ENCODE measurements at places on chromosomes 12 and 14.

DNA sequence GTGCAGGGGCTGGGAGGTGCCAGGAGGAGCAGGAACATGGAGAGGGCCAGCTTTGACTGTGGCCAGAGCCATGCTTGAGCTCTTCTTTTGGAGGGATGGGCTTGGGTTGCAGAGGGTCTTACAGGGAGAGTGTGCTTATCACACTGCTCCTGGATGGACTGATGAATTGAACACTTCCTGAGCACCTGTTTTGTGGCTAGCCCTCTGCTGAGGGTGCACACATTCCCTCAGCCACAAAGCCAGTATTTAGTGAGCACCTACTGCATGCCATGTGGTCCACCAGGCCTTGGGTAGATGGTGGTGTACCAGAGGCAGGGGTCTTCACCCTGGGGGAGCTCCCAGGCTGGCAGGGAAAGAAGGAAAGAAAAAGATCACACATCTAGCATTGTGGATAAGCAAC lies 118.9 kb downstream of the SLC25A47 start:
- DNase-seq = no peak

GRCh38 chr12:106645465-106646330 lies 62.9 kb downstream of the RFX4 start:
- DNase-seq = no peak

GRCh38 chr12:116325336-116325664 lies 47.8 kb upstream of the MED13L start:
- no peak for DNase-seq

DNA sequence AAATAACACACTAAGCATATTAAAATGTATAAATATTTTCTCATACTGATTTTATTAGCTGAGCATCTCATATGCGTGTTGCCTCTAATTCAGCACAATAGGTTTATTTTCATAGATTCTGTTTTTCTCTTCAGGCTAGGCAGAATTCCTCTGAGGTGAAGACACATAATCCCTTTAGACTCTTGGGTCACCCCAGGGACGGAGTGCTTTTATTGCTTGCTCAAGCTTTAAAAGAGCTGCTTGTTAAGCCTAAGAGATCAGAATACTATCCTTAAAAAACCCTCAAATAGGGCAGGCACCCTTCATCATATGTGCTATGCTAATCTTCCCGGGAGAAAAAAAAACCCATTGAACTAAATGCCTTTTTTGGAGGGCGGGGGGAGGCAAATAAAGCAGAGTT lies 390.1 kb downstream of the KCNH5 start:
- DNase-seq = no peak

GRCh38 chr12:6688543-6688998 lies 604 bp downstream of the ZNF384 start:
- DNase-seq = peak; percentile 19

DNA sequence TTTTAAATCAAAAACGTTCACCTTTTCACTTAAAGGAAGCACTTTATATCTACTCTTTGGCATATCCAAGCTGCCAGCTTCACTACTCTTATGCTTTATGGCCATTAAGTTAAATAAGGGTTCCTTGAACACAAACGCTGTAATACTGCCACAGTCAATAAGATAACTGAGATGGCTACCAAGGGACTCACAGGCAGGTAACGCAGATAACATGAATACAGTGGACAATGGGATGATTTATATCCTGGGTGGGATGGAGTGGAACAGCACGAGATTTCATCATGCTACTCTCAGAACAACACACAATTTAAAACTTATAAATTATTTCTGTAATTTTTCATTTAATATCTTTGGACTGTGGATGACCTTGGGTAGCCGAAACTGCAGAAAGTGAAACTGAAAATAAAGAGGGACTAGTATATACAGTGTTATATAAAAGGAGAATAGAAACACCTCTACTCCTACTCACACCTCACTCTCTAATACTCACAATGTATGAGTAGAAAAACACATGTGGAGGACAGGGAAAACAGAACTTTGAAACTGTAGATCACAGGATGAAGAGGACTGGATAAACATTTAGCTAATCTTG lies 367.3 kb downstream of the C12orf50 start:
- DNase-seq = no peak

- DNase-seq = no peak
Measured at GRCh38 chr12:101915841-101916240, 38.5 kb downstream of the DRAM1 start.

DNA sequence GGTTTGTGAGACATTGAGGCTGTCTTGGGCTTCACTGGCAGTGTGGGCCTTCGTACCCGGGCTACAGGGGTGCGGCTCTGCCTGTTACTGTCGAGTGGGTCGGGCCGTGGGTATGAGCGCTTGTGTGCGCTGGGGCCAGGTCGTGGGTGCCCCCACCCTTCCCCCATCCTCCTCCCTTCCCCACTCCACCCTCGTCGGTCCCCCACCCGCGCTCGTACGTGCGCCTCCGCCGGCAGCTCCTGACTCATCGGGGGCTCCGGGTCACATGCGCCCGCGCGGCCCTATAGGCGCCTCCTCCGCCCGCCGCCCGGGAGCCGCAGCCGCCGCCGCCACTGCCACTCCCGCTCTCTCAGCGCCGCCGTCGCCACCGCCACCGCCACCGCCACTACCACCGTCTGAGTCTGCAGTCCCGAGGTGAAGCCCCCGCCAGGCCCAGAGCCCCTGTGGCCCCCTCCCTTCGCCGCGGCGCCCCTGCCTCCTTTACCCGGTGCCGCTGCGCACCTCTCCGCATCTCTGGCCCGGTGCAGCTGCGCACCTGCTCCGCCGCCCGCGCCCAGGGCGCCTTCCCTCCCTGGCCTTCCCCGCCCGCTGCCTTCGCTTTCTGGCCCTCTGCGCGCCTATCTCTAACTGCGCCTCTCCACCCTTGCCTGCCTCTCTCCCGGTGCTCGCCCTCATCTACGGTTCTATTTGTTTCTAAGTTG lies at the start of gene ENO2:
Gene ENO2 (plus strand): TSS at position 335 of the 701 bp plus-strand sequence. CDS start 1,253 bp downstream, outside the sequence.
- peak; percentile 76 for DNase-seq

DNA sequence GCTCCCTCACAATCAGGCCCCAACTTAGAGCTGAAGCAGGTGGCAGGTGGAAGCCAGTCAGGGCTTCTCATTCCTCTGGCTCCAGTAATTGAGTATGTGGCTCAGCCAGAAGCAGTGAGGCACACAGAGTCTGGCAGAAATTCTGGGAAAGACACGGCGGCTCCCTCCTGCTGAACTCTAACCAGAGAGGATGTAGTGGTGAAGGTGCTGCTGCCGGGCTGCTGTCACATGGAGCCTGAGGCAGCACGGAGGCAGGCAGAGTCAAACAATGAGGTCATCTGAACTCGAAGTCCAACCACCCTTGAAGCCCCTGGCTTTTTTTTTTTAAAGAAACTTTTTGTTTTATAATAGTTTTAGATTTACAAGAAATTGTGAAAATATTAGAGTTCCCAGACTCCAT lies 33.4 kb upstream of the SMOC1 start:
- DNase-seq = no peak

DNA sequence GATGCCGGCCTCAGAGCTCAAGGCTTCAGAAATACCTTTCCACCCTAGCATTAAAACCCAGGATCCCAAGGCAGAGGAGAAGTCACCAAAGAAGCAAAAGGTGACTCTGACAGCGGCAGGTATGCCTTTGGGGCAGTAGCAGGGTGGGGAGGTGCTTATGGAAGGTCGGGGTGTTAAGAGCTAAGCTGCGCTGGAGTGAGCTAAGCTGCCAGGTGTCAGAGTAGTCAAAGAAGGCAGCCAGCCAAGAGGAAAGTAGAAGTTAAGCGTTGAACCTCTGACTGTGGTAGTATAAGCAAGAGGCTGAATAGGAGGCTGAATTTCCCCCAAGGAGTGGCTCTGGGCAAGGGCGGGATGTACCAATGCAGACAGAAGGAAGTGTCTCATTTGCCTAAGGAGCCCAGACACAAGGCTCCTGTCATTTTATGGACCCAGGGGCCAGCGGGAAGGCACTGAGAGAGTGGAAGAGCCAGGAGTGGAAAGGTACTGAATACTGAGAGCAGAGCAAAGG lies 29.2 kb downstream of the DYRK4 start:
- no peak for DNase-seq

DNA sequence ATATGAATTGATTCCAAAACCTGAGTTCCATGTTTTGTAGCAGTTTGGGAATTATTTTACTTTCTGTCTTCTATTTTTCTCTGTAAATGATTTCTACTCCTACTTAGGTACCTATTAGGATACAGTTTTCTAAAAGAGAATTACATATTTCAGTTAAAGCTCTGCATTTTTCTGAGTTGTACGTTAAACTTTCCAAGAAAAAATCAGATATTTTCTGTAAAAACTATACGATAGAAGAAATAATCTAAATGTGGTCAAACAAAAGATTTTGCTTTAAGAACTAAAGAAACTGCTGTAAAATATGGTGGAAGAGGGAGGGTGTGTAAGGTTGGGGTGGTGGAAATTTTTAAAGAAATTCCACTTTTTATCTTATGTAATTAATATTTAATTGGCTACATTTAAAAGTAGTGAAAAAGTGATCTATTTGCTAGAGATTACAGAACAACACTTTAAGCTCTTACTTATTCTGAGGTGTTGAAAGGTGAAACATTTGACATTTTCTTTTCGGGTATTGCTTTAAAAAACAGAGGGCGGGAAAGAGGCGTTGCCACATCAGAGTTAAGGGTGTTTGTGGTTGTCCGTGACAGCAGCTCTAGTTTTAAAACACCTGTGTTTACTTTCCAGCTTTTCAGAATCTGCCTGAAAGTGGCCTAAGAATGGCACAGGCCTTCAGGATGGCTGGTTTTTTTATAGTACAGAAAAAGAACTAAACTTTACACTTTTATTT lies 187.3 kb downstream of the MIPOL1 start:
- no peak for DNase-seq

- DNase-seq = no peak
Measured at GRCh38 chr12:3350432-3350831, 140.6 kb upstream of the PRMT8 start.

- DNase-seq = no peak
Measured at GRCh38 chr12:124556074-124556466, 11.3 kb downstream of the NCOR2 start.

GRCh38 chr14:35236806-35237205 lies 55.4 kb upstream of the PSMA6 start:
- DNase-seq = no peak

DNA sequence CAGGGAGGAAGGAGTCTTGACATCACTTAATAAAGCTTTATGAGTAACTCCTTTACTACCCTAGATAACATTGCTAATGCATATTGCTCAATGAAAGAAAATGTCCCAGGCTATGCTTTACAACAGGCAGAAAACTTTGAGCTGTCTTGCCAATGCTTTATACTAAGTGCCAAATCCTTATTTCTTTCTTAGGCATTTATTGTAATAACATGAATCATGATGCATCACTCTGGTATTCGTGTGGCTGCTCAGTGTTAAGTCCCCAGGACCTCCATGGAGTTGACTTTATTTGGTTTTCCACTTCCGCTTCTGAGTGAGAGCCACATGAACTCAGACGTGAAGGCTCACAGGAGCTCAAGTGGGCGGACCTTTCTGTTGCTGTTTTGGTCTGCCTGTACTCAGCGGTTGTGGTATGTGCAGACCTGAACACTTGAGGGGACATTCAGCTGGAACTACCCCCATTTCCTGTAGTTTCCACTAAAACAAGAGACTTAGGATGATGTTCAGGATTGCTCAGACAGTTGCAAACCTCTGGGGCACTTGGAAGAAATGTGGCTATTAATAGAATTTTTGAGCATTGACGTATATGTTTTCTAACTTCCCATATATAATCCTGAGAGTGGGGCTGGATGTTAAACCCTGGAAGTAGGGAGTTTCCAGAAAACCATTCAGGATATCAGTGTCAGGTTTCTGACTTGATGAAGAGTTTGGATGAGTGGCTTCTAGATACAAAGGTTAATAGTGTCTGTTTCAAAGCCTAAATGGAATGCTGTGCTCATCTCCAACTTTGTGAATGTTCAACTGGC lies 258.6 kb downstream of the MSRB3 start:
- no peak for DNase-seq

DNA sequence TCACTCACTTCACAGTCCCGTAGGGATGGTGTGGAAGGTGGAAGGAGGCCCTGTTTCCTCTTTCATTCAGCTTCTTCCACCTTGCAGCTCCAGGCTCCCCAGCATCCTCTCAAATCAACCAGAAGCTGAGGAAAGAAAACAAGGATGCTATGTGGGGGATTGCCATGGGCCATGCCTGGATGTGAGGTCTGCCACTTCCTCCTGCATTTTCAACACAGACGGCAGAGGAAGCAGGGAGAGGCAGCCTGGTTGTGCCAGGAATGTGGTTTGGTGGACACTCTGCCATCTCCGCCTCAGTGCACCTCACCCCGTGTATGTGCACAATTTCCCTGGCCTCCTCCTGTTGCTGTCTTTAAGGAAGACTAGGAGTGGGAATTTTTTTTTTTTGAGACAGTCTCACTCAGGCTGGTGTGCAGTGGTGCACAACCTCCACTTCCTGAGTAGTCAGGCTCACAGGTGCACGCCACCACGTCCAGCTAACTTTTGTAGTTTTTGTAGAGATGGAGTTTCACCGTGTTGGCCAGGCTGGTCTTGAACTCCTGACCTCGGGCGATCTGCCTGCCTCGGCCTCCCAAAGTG lies 99.2 kb downstream of the SLC15A4 start:
- no peak for DNase-seq

DNA sequence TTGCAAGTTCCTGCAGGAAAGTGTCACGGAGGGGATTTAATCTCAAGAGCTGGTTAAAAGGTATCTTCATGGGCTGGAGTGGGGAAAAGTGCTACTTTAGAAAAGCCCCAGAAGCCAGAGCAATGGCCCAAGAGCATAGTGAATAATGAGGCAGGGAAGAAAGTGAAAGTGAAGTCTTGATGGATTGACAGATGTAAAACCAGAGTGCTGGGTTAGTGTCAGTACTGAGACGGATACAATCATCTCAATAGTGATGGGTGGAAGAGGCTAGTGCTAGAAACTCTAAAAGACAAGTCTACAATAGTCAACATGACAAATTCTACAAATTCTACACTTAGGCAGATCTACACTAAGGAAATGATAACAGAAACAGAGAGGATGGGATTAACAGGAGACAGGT lies 68.1 kb downstream of the CIT start:
- DNase-seq = no peak

DNA sequence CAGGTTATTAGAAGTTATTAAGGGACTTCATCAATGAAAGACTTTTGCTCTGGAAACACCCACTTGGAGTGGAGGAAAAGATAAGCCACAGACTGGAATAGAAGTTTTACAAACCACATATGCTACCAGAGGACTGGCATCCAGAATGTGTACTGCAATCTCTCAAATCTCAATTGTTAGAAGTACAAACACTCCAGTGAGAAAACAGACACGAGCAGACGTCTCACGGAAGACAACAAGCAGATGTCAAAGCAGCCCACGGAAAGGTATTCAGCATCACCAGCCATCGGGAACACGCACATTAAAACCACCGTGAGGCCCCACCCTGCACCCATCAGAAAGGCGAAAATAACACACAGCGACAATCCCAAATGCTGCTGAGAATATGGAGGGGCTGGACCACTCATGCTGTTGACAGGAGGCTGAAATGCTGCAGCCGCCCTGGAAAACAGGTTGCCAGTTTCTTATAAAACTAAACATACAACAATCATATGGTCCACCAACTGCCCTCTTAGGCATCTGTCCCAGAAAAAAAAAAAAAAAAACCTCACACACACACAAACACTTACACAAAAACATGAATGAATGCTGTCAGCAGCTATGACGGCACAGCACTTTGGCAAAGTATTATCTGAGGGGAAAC lies 131.9 kb upstream of the SFSWAP start:
- no peak for DNase-seq

- DNase-seq = no peak
Measured at GRCh38 chr12:54704202-54704601, 56.0 kb upstream of the DCD start.

GRCh38 chr12:109689426-109689825 lies 24.2 kb upstream of the FAM222A start:
- DNase-seq = no peak
